ENCODE measurements at places on chromosomes 3 and 15.

- no peak for DNase-seq
These were observed 367.7 kb downstream of the CGGBP1 start for GRCh38 chr3:87691109-87691508.

DNA sequence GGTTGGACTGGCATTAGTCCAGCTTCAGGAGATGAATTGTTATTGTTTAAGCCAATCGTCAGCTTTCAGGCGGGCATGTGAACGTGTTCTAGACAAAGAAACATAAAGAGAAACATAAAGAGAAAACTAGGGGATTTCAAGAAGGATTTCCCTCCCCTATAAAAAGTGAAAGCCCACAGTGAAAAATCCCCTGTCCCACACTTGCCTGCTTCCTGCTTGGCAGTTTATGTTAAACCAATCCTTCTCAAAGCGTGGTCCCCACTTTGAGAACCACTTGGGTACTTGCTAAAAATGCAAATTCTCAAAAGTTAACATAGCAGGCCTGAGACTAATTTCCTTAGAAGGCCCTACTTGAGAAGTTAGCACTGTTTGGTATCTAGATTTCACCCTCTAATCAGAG lies 293.0 kb upstream of the SOX14 start:
- DNase-seq = no peak

DNA sequence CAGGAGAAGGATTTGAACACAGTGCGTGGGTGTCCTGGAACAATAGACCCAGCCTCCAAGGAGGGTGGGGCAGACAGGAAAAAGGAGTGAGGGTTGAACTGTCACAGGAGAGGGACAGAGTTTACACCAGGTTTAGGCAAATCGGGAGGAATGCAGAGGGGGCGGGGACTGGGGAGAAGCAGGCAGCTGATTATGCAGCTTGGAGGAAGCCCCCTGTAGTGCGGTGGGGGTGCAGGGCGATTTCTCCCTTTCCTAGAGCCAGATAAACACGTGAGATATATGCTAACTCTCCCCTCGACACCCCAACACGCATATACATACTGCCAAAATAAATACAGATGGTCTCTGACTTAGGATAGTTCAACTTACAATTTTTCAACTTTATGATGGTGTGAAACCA lies 108.6 kb upstream of the PRR20G start:
- no peak for DNase-seq

DNA sequence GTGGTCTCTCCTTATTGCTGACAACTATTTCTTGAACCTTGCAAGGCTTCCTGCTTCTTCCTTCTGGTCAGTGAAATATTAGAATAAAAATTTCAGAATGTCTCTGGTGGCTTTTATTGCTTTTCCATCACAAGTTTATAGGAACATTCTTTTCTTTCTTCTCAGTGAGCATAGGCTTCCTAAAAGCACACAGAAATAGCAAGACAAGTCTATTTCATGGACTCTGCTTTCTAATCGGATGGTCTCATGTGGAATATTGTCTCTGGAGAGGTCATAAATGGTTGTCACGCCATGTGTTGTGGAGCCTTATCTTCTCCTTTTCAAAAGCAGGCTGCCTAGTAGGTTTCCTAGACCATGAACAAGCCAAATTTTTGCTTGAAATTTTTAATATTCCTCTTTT lies 9.8 kb upstream of the PSMD6 start:
- no peak for DNase-seq

DNA sequence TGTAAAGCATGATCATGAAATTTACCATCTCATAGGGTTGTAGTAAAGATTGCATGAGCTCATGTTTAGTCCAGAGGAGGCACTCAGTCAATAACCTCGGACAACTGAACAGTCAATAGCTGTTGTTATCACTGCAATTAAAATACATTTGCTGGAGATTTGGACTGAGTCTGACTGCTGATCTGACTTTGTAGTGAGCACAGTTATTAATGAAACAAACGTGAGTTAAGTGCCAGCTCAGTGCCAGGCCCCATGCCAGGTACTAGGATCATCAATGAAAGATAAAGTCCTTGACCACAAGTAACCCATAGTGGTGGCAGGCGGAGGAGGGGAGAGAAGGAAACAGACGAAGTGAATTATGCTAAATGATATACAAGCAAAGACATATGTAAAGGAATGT lies 43.7 kb upstream of the PRICKLE2 start:
- no peak for DNase-seq

DNA sequence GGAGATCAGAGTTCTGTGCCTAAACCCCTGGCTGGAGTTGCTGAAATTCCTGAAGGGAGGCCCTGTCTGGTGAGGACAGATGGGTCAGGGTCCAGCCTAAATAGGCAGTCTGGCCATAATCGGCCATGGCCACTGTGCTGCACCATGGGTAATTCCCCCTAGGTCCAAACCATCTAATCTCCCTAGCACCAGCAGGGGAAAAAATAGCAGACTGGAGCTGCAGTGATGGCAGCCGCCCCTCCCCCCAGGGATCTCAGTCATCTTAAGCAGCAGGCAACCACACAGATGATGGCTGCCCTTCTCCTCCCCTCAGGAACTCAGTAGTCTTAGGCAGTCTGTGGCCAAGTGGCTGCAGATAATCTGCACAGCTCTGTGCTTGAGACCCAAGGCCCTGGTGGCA lies 68.4 kb upstream of the CD96 start:
- DNase-seq = no peak

- no peak for DNase-seq
These were observed 1041.4 kb downstream of the NTRK3 start for GRCh38 chr15:87215100-87215499.

- DNase-seq = no peak
These were observed 98.5 kb upstream of the SLC25A36 start for GRCh38 chr3:140842984-140843649.

DNA sequence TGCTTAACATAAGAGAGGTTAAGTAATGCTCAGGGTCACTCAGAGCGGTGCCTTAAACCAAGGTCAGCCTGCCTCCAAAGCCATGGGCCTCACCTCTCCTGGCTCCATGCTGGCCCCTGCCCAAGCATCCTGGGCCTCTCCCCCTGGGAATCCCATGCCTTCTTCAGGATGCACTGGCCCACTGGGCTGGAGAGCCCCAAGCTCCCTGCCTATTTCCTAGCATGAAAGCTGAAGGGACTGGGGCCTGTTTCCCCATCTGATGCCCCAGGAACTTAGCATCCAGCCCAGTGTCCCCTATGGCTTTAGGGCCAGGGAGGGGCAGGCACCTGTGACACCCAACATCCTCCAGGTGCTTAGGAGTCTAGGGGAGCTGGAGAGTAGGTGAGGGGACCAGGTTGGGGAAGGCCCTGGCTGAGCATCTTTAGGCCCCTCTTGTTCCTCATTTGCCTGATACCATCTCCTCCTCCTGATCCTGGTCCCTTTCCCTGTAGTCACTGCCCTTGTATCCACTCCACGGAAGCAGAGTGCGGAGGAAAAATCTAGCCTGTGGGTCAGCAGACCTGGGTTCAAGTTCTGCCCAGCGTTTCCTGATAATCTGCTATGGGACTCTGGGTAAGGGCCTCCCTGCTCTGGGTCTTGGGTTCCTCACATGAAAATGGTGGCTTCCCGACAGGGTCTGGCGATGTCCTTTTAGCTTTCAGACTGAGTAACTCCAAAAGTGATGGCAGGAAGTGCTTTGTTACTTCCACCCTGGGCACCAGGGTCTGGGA lies 28.6 kb downstream of the EHD4 start:
- DNase-seq = no peak

GRCh38 chr3:23991683-23992628 lies 46.9 kb downstream of the NR1D2 start:
- DNase-seq = no peak

- DNase-seq = no peak
These were observed 51.9 kb downstream of the RPLP1 start for GRCh38 chr15:69504352-69505040.

DNA sequence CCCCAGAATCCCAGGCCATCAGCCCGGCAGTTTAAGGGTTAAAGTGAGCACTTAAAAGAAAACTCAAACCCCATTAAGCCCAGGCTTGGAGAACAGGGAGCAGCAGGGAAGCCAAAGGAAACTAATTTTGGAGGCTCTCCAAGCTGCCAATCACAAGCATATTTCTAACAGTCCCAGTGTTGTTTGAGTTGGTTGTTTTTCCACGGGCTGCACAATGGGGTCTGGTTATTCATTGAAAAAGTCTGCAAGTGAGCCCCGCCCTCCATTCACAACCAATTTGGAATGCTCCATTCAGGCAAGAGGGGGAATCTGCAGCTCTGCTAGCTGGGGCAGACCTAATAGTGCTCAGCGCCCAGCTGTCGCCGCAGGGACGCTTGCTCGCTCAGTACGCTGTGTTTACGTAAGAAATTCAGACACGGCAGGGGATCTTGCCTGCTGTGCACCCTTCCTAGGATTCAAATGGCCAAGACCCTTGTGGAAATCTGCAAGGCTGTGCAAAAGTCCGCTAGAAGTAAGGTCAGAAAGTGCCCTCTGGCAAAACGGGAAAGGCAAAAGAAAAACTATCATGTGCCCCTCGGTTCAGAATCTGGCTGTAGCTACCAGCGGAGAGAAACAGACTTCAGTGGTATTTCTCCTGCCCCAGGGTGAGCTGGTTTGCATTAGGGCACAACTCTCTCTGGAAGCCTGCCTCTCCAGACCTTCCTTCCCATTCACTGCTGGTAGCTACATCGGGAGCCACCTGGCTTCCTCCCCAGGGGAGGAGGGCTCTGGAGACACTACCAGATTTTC lies 11.0 kb downstream of the ETV5 start:
- no peak for DNase-seq

DNA sequence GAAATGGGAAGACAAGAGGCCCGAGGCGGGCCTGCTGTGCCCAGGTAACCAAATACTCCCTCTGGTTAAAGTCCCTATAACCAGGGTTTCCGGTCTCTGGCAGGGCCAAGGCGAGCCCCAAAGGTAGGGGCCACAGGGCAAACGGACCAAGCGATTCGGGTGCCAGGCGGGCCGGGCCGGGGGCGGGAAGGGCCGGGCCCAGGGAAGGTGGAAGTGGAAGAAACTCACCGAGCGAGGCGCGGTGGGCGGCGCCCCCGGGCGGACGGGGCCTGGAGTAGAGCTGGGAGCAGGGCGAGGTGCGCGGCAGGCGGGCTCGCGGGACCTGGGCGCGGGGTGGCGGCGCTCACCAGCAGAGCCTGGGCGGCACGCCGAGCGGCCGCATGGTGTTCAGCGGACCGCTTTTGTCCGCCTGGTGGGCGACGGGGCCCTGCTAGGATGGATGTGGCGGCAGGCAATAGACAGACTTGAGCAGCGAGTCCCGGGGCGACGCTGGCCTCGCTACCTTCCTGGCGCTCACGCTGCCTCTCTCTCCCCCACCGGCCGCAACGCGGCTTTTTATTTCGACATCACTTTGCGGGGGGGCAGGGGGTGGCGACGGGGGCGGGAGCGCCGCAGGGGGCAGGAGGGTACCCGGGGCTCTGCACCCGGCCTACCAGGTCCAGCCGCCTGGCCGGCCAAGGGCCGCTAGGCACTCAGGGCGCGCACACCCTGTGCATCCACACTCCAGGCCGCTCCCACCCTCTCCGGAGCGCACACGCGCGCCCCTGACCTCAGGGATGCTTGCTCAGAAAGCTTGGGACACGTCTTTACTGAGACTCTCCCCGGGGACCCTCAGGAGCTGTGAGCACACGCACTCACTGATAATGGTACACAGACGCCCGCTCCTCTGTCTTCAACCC lies at the start of gene GATA2:
Gene GATA2, minus strand, starts transcription at position 531 of the 899 bp plus-strand sequence. CDS start 6,170 bp downstream, outside the sequence.
- peak; percentile 46 for DNase-seq

DNA sequence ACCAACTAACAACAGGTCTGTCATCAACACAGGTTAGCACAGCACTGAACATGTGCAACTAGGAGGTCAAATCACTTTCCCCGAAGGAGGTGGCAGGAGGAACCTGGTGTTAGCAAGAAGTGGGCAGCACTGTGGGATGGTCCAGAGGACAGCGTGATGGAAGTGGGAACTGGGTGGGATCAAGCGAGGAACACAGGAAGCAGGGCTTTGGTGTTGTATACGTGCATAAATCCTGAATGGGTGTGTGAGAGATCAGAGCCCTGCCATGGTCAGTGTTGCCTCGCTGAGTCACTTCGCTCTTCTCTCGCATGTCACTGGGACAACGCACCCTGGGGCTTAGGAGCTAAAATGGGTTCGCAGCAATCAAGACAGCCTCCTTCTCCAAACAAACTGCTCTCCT lies 62.1 kb downstream of the MOBP start:
- DNase-seq = no peak

GRCh38 chr3:185837414-185837813 lies 12.6 kb upstream of the IGF2BP2 start:
- no peak for DNase-seq

DNA sequence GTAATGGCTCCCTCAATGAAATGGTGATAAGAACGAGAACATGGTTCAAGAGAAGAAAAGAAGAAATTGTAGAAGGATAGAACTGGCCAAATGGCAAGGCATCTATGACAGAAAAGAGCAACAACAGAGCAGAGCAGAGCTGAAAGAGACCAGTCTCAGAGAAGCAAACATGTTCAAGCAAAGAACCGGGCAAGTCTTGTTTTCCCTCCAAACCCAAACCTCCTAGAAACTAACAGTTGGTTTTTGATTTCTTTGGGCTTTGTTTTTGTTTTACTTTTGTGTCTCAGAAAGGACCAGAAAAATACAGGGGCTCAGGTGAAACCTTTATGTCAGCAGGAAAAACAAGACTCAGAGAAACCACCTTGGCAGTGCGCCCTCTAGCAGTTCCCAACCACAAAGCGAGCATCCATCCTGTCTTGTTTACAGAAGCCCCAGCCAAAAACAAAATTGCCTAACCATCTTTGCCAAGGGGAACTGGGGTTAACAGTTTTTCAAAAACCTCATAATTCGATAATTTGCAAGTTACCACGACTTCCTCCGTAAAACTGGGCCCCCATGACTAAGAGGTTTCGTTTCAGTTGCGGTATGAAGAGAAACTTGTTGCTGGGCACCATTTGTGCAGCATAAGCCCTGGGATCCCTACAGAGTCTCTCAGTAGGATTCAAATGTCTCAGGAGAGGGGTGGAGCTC lies 159.2 kb upstream of the SLC24A5 start:
- no peak for DNase-seq

DNA sequence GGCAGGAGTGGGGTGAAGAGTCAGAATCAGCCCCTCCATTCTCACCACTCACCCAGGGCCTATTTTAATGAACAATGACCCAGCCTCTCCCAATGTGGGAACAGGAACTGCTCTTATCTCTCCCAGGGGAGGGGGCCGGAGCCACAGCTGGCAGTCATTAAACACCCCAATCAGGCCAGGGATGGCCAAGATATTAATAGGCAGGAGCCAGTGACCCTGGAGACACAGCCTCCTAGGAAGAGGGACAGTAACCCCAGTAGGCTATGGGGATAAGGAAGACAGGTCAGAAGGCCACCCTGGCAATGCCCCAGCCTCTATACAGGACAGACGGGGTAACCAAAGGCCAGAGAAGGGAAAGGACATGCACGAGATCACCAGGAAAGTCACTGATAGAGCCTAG lies 38.6 kb downstream of the VIPR1 start:
- no peak for DNase-seq

- peak; percentile 22 for DNase-seq
These were observed 2.9 kb downstream of the FBXL22 start for GRCh38 chr15:63600001-63600615.

GRCh38 chr3:12978682-12979081 lies 94.5 kb downstream of the IQSEC1 start:
- no peak for DNase-seq

DNA sequence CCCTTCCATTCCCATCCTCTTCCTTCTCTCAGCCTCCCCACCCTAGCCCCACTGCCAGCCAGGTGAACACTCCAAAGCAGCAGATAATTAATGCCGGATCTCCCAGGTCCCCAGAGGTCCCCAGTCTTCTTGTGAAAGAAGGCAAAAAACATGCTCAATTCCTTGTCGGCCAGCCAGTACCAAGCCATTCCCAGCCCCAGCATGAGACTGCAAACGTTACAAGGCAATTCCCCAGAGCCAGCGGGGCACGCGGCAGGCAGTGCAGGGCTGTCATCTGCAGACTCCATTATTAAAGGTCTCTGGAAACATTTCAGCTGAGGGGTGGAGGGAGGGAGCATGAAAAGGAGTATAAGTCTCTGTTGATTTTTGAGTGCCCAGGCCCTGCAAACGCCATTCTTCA lies 117.8 kb downstream of the XXYLT1 start:
- no peak for DNase-seq

Data from CD4-positive, alpha-beta T cell treated with Interleukin-6 for 4 hours (primary cell).